ENCODE measurements at places on chromosomes 7 and 10. TPM values are rescaled to one million over a fixed set of nuclear protein-coding genes. Genes with fewer than 3 reads are reported as not detected.

Gene BHLHA15
- not detected for total RNA-seq

Gene TDRD1
- total RNA-seq = 0.84 TPM

Gene FOXL3
- not detected for total RNA-seq

Gene SPDYE6
- not detected for total RNA-seq

Gene GRM3
- not detected for total RNA-seq

- H3K27me3 ChIP-seq = no peaks in the 10 kb centered on the region
- no peaks in the 10 kb centered on the region for H3K4me1 ChIP-seq
- H3K36me3 ChIP-seq = no peaks in the 10 kb centered on the region
- no peak overlapping the region for H3K4me3 ChIP-seq
Measured at GRCh38 chr7:91157579-91158320, 106.5 kb upstream of the FZD1 start.

DNA sequence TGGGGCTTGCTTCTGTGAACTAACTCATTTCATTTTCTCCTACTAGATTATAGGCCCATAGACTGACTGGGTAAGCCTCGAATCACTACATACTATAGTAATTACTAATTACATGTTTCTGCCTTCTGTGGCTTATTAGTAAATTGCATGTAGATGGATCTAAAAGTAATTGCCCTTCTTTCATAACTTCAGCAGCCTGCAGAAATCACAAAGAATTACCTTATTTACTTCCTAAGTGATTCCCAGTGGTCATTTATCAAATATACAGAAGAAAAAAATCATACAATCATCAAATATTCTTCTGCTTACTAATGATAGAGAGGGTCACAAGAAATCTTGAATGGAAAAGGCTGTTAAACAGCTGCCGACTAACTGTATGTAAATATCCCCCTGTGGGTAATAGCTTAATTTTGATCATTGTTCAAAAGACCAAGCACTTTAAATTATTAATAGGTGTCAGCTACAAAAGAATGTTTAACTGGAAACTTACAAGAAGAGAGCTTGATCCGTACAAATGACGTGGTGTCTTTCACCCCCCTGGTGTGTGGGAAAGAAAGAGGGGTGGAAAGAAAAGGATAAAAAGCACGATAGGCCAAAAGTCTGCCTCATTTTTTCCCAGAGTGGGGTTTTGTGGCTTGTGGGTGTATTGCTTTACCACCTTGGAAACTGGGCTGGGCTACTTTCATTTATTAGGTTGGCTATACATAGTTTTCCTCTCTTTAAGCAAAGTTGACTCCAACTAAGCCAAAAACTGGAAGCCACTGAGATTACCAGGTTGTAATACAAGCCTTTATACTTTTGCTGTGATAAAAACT lies 361.8 kb upstream of the ZMIZ1 start:
- H3K4me3 ChIP-seq = no peak overlapping the region
- no peaks in the 10 kb centered on the region for H3K36me3 ChIP-seq
- no peaks in the 10 kb centered on the region for H3K27me3 ChIP-seq
- no peak for DNase-seq

DNA sequence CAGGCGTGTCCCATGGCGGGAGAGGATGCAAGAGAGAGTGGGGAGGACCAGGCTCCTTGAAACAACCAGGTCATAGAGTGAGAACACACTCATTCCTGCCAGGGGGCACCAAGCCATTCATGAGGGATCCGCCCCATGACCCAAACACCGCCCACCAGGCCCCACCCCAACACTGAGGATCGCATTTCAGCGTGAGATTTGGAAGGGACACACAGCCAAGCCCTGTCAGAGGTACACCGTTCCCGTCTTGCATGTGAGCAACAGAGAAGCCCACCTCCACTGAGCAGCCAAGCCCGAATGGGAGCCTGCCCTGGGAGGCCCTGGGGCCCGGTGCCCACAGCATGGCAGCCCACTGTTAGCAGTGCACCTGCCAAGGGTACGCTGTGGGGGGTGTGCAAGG lies 7.9 kb upstream of the ARPC1B start:
- no peak overlapping the region for H3K27ac ChIP-seq
- H3K36me3 ChIP-seq = no peaks in the 10 kb centered on the region
- no peak for DNase-seq
- no peak overlapping the region for H3K4me3 ChIP-seq

DNA sequence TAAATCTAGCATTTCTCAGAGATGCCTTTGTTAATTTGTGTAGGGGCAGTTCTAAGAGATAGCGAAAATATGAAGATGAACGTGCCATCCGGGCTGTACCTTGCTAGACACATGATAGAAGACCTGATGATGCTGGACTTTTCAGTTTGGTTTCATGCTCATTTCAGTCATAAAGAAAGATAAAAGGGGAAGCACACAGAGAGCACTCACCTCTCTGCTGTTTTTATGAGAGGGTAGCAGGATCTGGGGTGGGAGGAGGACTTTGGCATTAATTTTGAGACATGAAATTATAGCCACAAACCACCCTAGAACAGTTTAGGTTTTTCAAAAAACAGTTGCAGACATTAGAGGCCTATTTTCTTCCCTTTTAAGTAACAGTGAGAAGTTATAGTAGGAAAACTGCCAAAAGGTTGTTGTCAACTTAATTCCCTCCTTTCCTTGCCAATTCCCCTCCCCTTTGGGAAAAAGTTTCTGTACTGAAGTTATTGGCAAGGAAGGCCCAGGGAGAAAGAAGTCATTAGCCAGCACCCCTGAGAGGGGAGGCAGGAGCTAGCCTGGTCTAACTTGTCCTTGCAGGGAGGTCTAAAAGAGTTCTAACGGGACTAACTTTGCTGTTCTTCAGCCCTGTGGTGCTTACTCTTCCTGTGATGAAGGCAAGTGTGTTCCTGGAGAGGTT lies 2.6 kb downstream of the ST7 start:
- peak overlapping the region; percentile 22 for H3K27ac ChIP-seq
- no peaks in the 10 kb centered on the region for H3K27me3 ChIP-seq
- no peaks in the 10 kb centered on the region for H3K36me3 ChIP-seq
- no peak overlapping the region for H3K4me3 ChIP-seq

GRCh38 chr7:7834761-7835160 lies 116.4 kb upstream of the RPA3 start:
- no peak for DNase-seq
- no peaks in the 10 kb centered on the region for H3K27me3 ChIP-seq
- H3K27ac ChIP-seq = no peak overlapping the region
- H3K4me1 ChIP-seq = no peaks in the 10 kb centered on the region
- no peak overlapping the region for H3K4me3 ChIP-seq

GRCh38 chr7:124422081-124422480 lies 343.5 kb downstream of the GPR37 start:
- no peak overlapping the region for H3K4me3 ChIP-seq
- no peaks in the 10 kb centered on the region for H3K4me1 ChIP-seq
- H3K27ac ChIP-seq = no peak overlapping the region

GRCh38 chr10:80699602-80700039 lies 161.9 kb downstream of the SH2D4B start:
- no peaks in the 10 kb centered on the region for H3K27me3 ChIP-seq
- H3K4me3 ChIP-seq = no peak overlapping the region
- no peaks in the 10 kb centered on the region for H3K36me3 ChIP-seq
- DNase-seq = peak; percentile 70

DNA sequence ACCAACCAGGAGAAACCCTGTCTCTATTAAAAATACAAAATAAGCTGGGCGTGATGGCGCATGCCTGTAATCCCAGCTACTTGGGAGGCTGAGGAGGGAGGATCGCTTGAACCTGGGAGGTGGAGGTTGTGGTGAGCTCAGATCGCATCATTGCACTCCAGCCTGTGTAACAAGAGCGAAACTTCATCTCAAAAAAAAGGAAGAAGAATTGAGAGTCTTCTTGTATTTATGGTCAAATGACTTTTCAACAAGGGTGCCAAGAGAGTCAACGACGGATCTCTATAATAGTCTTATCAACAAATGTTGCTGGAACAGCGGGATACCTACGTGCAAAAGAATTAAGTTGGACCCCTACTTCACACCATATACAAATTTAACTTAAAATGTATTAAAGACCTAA lies 21.6 kb upstream of the JAZF1 start:
- no peaks in the 10 kb centered on the region for H3K4me1 ChIP-seq
- no peaks in the 10 kb centered on the region for H3K27me3 ChIP-seq
- H3K36me3 ChIP-seq = no peaks in the 10 kb centered on the region

GRCh38 chr7:90777041-90777440 lies 180.9 kb downstream of the CDK14 start:
- no peaks in the 10 kb centered on the region for H3K27me3 ChIP-seq
- H3K4me3 ChIP-seq = no peak overlapping the region
- H3K36me3 ChIP-seq = no peaks in the 10 kb centered on the region
- DNase-seq = no peak
- peaks cover 3% of the 10 kb centered on the region for H3K4me1 ChIP-seq

DNA sequence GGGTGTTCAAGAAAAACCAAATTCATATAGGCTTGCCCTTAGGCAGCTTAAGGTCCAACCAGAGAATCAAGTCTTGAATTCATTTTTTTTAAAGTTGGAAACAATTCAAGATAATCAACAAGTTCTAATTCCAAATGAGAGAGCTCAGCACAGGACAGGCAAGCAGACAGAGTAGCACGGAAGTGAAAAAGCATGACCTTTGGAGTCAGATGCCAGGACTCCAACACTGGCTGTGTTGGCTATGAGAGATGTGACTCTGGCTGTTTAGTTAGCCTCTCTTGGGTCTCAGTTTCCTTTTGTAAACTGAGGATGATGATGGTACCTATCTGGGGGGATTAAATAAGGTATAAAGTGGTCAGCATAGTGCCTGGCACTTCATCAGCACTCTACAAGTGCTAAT lies 49.3 kb downstream of the FBXW4 start:
- DNase-seq = no peak
- H3K36me3 ChIP-seq = no peaks in the 10 kb centered on the region
- H3K4me3 ChIP-seq = no peak overlapping the region
- H3K27ac ChIP-seq = no peak overlapping the region

DNA sequence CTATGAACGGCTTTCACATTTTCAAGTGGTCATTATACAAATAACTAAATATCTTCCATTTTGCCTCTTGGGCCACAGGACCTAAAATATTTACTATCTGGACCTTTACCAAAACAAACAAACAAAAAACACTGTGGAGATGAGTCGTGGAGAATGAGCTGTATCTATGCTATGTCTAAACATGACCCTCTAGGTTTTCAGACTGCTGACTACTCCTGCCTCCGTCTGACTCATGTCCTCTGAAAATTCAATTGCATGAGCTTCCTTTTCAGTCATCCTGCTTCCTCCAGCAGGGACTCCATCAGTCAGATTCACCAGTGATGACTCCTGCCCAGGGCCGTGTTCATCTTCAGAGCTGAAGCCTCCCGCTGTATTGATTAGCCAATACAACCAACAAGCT lies 96.8 kb downstream of the COL28A1 start:
- H3K36me3 ChIP-seq = no peaks in the 10 kb centered on the region
- H3K27me3 ChIP-seq = no peaks in the 10 kb centered on the region
- H3K4me1 ChIP-seq = peaks cover 1% of the 10 kb centered on the region
- DNase-seq = no peak
- no peak overlapping the region for H3K27ac ChIP-seq

- no peaks in the 10 kb centered on the region for H3K36me3 ChIP-seq
- H3K27me3 ChIP-seq = no peaks in the 10 kb centered on the region
- no peak overlapping the region for H3K4me3 ChIP-seq
- no peak overlapping the region for H3K27ac ChIP-seq
Measured at GRCh38 chr10:35232527-35232926, 103.8 kb upstream of the CCNY start.

GRCh38 chr10:73653195-73653594 lies 2.6 kb downstream of the SYNPO2L start:
- H3K4me1 ChIP-seq = no peaks in the 10 kb centered on the region
- H3K27me3 ChIP-seq = no peaks in the 10 kb centered on the region
- no peak overlapping the region for H3K27ac ChIP-seq
- H3K36me3 ChIP-seq = no peaks in the 10 kb centered on the region

DNA sequence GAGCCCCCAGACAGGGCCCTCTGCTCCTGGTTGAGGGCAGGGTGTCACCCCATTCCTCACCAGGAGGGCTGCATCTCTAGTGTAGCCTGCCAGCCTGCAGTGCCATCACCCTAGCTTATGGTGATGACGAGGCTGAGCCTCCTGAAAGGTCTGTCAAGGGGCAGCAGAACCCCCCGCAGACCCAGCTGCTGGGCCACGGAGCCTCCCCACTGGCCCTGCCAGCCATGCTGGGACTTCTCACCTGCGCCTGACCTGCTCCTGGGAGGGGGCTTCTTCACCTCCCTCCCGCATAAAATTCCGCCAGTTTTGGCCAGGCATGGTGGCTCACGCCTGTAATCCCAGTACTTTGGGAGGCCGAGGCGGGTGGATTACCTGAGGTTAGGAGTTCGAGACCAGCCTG lies 40.4 kb upstream of the RASGEF1A start:
- H3K4me3 ChIP-seq = no peak overlapping the region
- H3K27me3 ChIP-seq = no peaks in the 10 kb centered on the region
- peaks cover 4% of the 10 kb centered on the region for H3K4me1 ChIP-seq
- no peaks in the 10 kb centered on the region for H3K36me3 ChIP-seq

GRCh38 chr7:93933156-93933555 lies 11.6 kb downstream of the GNG11 start:
- H3K27ac ChIP-seq = no peak overlapping the region
- DNase-seq = no peak
- no peaks in the 10 kb centered on the region for H3K4me1 ChIP-seq

DNA sequence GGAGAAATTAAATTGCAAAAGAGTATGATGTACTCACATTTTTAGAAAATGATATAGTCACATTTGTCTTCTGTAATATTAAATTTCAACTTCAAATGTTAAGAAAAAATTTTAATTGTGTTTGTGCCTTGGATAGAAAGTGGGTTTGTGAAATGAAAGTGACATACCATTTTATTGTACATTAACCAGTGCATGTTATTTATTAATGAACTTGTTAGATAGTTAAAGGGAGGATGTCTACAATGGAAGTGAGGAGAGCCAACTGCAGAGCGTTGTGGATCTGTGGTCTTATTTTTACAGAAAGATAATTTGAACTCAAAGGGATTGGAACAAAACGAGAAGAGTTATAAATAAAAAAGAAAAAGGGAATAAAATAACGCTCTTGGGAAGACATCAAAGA lies 291.7 kb downstream of the ARL4A start:
- H3K4me3 ChIP-seq = no peak overlapping the region
- H3K27me3 ChIP-seq = no peaks in the 10 kb centered on the region
- no peak for DNase-seq
- H3K27ac ChIP-seq = no peak overlapping the region
- no peaks in the 10 kb centered on the region for H3K4me1 ChIP-seq
- H3K36me3 ChIP-seq = no peaks in the 10 kb centered on the region

GRCh38 chr7:11237742-11238141 lies 264.1 kb downstream of the PHF14 start:
- H3K27me3 ChIP-seq = no peaks in the 10 kb centered on the region
- no peak overlapping the region for H3K27ac ChIP-seq
- H3K4me3 ChIP-seq = no peak overlapping the region

- no peaks in the 10 kb centered on the region for H3K27me3 ChIP-seq
- no peaks in the 10 kb centered on the region for H3K36me3 ChIP-seq
- no peak overlapping the region for H3K4me3 ChIP-seq
- no peaks in the 10 kb centered on the region for H3K4me1 ChIP-seq
- H3K27ac ChIP-seq = no peak overlapping the region
- DNase-seq = no peak
Measured at GRCh38 chr10:76047521-76047920, 616.1 kb downstream of the LRMDA start.

- peaks cover 4% of the 10 kb centered on the region for H3K4me1 ChIP-seq
- no peaks in the 10 kb centered on the region for H3K36me3 ChIP-seq
- DNase-seq = no peak
- H3K27me3 ChIP-seq = peaks cover 7% of the 10 kb centered on the region
- no peak overlapping the region for H3K4me3 ChIP-seq
- no peak overlapping the region for H3K27ac ChIP-seq
Measured at GRCh38 chr7:97001656-97002554, 3.4 kb upstream of the DLX6 start.
